Left renal pelvis (tissue), 4 donors: ENCODE measurements at places on chromosomes 3 and 15.

DNA sequence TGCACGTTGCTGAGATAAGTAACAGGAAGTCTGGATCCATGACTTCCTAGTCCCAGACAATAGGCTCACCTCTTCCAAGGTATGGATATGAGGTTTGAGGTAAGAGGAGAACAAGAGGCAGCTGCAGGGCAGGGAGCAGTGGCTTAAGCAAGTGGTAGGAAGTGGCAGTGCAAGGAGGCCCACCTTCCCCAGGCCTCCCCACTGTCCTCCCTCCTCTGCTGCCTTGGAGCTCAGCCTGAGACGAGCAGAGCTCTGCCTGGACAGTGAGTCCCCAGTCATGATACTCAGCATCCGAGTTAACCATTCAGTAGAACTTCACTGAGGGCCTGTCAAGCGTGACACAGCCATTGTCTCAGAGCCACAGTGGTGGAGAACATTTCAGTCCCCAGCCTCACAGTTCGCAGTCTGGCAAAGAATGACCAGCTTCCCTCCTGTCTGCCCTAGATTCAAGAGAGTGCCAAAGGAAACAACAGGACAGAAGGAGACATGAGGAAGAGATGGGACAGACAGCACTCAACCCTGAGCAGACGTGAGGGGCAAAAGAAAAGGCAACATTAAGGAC, 41.4 kb upstream of the BOC start:
- no peak for DNase-seq

DNA sequence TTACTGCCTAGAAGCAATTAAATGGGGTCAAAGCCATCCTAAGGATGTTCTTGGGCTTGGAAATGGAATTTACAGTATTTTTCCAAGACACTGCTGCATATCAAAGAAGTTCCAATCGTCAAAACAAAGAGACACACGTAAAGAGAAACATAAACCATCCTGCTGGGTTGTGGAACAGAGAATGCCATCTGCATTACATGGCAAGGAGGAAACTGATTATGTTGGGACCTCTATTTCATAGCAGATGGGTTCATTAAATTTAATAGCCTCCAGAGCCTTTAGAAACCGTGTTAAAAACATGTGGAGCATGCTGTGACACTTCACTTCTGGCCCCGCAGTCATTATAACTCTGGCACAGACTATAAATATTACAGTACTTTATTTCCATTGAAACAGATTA, 154.6 kb downstream of the LRTM1 start:
- no peak for DNase-seq

DNA sequence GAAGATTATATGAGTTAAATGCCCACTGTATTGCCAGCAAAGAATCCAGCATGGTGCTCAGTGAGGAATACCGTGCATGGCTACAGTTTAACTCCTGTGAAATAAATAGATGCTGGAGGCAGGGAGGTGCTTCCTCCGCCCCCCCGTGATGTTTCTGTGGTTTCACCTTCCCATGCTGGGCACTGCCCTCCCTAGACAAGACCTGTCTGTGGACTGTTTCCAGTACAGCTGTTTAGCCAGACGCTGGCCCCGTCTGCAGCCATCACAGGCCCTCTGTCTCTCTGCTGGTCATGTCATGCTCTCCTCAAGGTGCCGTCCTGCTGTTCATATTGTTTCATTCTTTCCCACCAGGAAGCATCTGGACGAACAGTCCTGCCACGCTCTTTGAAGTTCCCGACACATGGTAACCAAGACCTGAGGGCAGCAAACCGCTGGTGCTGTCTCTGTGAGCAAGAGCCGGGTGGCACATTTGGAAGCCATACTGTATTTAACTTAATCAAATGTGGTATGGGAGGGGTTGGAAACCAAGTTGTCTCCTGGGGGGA, 31.4 kb downstream of the GOLGA8S start:
- no peak for DNase-seq

DNA sequence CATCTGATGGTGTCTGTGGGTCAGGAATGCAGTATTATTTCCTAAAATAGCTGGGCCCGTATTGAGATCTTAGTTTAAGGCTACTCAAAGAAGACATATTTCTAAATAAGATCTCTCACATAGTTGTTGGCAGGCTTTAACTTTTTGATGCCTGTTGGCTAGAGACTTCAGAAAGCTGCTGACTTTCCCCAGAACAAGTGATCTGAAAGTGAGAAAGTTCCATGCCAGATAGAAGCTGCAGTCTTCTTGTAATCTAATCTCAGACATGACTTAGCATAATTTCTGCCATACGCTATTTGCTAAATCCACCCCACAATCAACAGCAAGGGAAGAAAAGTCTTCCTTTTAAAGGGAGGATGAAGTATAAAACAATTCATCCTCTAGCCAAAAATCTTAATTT, 867.1 kb downstream of the IGSF11 start:
- no peak for DNase-seq

GRCh38 chr3:69209413-69209812, 87.0 kb upstream of the LMOD3 start:
- DNase-seq, result no peak

GRCh38 chr15:98713585-98714001, 65.3 kb downstream of the IGF1R start:
- no peak for DNase-seq

DNA sequence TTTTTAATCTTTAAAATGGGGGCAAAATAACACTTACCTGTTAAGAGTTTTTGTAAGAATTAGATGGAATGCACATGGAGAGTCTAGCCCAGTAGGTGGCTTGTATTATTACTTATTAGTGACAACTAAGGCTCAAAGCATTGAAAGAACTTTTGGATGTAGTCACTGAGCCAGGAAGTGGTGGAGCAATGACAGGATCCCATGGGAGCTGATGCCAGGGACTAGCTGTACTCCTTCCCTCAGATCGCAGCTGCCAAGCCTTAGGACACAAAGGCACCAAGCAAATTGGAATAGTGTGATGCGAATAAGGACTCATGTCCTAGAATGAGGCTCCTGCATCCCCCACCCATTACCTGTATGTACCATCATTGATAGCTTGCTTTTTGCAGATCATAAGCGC, 370.4 kb upstream of the RGMA start:
- DNase-seq, result no peak

DNA sequence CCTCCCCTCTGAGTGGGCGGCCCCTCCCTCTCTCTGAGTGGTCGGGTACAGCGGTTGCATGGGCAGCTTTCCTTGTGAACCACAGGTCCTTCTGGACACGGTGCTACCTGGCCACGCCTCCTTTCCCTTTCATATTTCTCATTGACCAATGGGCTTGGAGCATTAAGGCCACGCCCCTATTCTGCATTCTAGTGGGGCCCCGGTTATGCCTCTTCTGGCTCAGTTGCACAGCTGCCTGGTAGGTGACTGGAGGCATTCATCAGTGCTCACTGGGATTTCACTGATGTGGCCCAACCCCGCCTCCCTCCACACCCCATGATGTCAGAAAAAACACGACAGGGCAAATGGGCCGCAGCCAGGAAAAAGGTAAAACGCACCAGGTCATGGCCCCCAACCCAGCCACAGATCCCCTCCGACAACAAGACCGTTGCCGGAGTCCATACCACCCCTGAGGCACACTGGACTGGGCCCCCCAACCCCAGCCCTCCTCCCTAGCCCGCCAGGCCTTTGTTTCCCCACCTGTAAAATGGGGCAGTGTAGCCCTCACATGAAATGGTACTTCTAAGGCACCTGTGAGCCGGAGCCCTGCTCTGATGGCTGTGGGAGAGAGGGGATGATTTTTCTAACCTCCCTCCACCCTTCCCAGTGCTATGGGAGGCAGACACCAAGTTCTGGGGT, 26.3 kb downstream of the NGRN start:
- DNase-seq, result no peak

DNA sequence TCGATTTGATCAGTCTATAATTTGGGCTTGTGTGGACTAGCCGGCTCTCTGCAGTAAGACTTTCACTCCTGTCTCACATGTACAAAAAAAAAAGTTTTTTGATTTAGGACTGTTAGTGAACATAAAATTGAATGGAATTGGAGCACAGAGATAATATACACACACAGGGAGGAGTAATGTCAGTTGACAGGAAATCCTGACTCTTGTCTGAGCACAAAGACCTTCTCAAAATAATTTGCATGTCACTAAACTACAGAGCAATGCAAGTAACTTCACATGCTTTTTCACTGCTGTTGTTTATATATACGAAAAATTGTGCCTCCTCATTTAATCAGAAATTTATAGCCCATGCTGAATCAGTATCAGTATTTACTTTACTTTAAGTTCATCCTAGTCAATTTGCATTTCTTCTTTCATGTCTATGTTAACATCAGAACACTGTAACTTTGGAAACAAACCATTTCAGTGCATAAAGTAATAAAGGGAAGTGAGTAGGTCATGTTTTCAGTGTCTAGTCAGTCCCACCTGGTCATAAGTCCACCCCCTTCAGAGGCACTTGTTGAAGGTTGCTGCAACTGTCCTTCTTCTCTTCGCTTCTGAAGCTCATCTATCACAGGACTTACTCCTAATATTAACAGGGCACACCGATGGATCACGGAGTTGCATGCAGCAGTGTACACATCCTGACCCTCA, 115.8 kb downstream of the FBXL22 start:
- no peak for DNase-seq

- no peak for DNase-seq
Observed at GRCh38 chr3:53613125-53613524, 118.7 kb downstream of the CACNA1D start.

GRCh38 chr3:71101014-71101413, 482.5 kb downstream of the FOXP1 start:
- DNase-seq, result no peak

GRCh38 chr15:68209735-68210408, 4.7 kb upstream of the CALML4 start:
- DNase-seq, result no peak

DNA sequence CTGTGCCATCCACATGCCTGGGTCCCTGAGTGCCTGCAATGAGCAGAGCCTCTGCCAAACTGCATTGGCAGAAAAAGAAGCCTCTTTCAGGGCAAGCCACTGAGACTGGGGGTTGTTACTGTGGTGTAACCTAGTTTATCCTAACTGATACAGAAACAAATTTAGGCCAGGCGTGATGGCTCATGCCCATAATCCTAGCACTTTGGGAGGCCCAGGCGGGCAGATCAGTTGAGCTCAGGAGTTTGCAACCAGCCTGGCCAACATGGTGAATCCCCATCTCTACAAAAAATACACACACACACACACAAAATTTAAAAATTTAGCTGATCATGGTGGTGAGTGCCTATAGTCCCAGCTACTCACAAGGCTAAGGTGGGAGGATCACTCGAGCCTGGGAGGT, 221.6 kb downstream of the TBC1D2B start:
- no peak for DNase-seq

- no peak for DNase-seq
Observed at GRCh38 chr3:127064391-127065137, 81.6 kb downstream of the PLXNA1 start.
